Stimulated activated CD4-positive, alpha-beta T cell treated with anti-CD3 and anti-CD28 coated beads, Interleukin-2, amount 100 ng/mL, for 24 hours (primary cell): ENCODE measurements at places on chromosomes 16 and 17.

DNA sequence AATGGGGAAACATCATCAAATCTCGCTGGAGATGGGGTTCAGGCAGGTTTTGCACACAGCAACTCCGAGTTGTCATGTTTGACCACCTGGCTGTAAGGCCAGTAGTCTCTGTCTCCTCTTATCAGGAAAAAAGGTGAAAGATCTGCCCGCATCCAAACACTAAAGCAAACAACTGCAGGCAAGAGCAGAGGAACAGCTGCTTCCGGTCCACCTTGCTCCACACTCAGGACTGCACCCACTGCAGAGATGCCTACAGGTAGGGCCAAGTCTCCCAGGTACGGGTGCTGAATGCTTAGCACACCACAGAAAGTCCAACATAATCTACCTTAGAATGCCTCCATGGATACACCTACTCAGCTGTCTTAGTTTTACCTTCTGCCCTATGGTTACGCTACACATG lies 7.3 kb downstream of the TEX2 start:
- DNase-seq: no peak

GRCh38 chr16:79810449-79811189 lies 210.1 kb upstream of the MAF start:
- no peak for DNase-seq

- DNase-seq: no peak
Observed at GRCh38 chr16:86252596-86252995, 257.7 kb upstream of the FOXF1 start.

DNA sequence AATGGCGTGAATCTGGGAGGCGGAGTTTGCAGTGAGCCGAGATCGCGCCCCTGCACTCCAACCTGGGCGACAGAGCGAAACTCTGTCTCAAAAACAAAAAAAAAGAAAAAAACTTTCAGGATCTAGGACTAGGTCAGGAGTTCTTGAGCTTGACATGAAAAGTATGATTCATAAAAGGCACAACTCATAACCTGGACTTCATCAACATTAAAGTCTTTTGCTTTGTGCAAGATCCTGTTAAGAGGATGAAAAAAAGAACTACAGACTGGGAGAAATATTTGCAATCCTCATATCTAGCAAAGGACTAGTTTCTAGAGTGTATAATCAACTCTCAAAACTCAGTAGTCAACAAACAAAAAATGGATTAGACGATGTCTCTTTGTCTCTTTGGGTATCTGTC lies 40.0 kb downstream of the TBC1D16 start:
- DNase-seq: no peak

DNA sequence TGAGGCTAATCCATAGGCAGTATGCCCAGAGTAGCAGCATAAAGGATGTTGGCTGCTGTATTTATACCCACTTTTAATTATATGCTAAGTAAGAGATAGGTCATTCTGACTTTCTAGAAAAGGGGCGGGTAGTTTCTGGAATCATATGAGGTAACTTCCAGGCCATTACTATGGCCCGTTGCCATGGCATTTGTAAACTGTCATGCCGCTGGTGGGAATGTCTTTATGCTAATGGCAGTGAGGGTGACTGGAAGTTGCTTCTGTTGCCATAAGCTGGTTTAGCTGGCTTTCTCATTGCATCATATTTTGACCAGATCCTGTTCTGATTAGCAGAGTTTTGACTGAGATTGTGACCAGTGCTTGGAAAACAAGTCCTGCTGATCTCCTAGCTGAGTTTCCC lies 929.6 kb upstream of the CDH8 start:
- no peak for DNase-seq

- DNase-seq: no peak
Observed at GRCh38 chr17:35148144-35148543, 527 bp downstream of the UNC45B start.

GRCh38 chr16:74561626-74562025 lies 45.3 kb downstream of the GLG1 start:
- no peak for DNase-seq

- DNase-seq: no peak
Observed at GRCh38 chr17:59941131-59941530, 23.4 kb downstream of the RNFT1 start.

GRCh38 chr17:59844884-59845594 lies 47.7 kb downstream of the TUBD1 start:
- peak; percentile 47 for DNase-seq

DNA sequence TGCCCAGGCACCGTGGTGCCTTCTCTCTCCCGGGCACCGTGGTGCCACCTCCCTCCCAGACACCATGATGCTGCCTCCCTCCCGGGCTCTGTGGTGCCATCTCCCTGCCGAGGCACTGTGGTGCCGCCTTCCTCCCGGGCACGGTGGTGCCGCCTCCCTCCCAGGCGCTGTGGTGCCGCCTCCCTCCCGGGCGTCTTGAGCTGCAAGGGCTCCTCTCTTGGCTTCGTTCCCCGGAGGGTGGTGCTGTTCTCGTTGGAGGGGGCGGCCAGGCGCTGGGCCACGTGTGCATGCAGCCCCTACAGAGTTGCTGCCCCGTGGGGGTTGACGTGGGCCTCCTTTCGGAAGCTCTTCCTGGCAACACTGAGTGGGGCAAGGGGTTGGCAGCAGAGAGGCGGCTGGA lies 8.2 kb downstream of the CENPX start:
- DNase-seq: no peak

DNA sequence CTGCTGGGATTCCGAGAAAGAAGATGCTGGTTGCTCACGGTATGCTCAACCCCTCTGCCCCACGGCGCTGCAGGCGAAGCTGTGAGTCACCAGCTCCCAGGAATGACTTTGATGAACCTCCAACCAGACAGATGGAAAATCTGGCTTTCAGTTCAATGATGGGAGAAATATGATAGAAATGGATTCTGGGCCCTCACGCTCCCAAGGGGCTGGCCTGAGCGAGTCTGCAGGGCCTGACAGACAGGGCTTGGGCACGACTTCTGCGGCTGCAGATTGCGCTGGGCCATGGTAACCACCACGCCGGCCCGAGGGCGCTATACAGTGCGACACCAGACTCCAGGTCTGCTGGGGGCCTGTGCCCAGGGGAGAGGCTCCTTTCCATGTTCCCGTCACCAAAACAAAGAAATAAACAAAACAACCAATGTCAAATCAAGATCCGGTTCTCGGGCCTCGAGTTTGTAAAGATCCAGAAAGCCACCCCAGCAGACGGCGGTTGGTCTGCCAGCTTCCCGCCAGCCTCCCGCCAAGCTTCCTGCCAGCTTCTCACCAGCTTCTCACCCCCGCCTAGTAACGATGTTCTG lies 11.1 kb upstream of the ABR start:
- no peak for DNase-seq

GRCh38 chr16:4603624-4604170 lies 11.0 kb downstream of the UBALD1 start:
- no peak for DNase-seq

GRCh38 chr16:48087639-48088038 lies 68.2 kb downstream of the ABCC12 start:
- DNase-seq: no peak

DNA sequence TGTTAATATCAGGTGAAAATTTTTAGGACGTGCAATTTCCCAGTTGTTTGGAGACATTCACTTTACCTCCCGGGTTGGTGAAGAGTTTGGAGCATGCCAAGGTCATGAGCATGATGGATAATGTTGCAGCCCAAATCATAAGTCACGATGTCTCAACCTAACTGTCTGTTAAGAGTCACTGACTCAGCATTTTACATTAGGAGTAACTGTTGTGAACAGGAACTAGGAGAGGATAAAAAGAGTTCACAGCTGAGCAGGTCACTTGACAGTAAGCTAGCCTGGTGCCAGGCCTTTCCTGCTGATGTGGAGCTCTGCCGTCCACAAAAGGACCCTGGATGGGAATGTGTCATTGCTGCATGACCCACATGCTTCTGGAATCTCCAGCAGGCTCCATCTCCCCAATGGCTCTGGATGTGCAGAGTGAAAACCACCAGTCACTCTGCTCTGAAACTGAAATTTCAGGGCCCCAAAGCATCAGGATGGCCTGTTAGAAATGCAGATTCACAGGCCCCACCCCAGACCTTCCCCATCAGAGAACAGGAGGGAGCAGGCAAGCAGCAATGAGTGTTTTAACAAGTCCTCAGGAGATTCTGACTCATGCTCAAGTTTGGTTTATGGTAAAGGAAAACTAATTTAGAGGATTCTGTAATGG lies 371.6 kb upstream of the MAF start:
- DNase-seq: no peak
